ENCODE measurements at places on chromosomes 3 and 15.

DNA sequence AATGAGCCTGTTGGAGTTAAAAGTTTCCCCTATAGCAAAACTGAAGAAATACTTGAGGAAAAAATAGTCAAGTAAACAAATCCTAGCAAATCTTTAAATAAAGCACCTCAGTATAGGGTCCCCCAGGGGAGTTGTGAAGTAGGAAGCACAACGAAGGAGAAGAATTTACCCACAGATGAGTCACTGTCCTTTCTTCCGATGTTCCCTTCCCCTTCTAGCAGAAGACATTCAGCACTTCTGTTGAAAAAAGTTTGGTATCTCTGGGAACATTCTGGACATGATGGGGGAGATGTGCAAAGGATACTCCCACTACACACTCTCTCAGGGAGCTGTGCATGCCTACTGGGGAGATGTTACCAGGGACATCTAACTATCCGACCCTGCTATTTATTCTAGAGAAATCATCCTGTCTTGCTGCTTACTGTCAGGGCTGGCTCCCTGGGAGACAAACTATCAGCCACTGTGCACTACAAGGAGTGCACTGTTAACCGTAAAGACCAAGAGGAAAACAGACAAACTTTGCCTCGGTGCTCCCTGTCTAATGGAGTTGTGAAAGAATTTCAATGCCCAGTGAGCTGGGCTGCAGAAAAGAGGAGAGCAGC is 93.8 kb downstream of the RFTN1 start:
- DNase-seq, result no peak

DNA sequence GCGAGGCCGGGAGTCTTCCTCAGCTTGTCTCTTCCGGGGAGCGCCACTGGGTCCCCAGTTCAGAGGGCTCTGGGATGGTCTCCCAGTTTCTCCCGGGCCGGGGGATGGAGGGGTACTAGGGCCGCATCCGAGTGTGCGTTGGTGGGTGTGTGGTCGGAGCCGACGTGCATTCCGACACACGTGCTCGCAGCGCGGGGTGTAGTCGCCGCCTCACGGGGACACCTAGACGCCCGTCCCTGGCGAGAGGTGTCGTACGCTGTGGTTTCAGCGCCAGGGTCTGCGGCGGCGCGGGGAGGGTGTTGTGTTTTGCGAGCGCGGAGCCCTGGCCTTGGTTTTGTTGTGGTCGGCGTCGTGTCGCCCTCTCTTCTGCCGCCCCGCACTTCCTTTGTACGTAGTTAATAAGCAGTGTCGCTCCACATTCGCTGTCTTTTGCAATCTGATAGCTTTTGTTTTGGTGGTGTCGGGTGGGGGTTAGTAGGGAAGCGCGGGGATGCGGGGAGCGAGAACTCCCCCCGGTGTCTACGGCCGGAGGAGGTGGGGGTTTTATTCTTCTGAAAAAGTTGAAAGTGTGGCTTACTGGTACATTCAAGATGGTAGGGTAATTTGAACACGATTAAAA is 2.2 kb downstream of the IGF1R start:
- no peak for DNase-seq

GRCh38 chr3:5343459-5343858 is 156.0 kb downstream of the EDEM1 start:
- DNase-seq, result no peak

- no peak for DNase-seq
Observed at GRCh38 chr3:150341891-150342290, 66.2 kb upstream of the TSC22D2 start.

DNA sequence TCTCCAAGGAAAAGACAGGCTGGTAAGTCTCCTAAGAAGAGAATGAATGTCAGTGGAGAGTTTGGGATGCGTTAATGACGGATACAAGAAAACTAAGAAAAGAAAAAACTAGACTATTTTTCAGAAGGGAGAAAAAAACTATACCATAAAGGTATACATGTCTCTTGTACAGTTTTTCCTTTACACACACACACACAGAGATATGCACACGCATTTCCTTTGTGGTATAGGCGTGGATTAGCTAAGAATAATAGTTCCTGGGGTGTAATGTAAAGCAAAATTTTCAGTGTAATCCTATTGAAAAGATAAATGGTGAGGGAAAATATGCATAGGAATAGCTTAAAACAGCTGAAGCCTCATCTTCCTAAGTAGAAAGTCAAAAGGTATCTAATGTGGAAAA is 36.3 kb downstream of the GABPB1 start:
- no peak for DNase-seq

Measured in retinal pigment epithelial cell (primary cell).